ENCODE measurements at places on chromosomes 2 and 18.

DNA sequence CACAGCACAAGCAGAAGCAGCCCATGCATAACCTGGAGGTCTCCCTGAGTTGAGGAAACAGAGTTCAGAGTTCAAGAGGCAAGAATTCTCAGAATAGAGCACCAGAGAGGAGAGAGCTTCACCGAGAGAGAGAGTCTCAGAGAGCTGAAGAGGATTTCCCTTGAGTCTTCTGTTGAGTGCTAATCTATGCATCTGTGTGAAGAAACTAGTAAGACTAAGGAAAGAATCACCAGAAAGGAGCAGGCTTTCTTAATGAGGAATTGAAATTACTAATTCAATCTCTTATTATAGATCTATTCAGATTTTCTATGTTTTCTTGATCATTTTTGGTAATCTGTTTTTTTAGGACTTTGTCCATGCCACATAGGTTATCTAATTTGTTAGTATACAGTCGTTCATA lies 89.3 kb upstream of the CTAGE1 start:
- DNase-seq, result no peak

DNA sequence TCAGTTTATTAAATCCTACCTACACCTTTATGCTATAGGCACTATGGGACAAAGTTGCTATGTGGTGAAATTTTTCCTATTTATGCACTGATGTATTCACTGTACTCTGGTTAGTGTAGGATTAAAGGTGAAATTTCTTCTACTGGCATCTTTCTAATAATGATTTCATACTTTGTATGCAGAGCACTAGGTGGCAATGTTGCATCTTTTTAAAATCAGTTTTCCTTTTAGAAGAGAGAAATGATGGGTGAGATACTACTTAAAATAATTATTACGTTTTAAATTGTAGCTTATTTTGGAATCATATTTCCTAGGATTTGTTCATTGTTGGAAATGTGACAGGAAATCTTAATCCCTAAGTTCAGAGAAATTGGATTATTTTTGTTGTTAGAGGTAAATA lies 150.9 kb downstream of the CD8B2 start:
- DNase-seq, result no peak

GRCh38 chr2:100799686-100800085 lies 20.3 kb upstream of the NPAS2 start:
- DNase-seq, result no peak

- no peak for DNase-seq
These were observed 776.0 kb downstream of the TSN start for GRCh38 chr2:122531290-122532071.

DNA sequence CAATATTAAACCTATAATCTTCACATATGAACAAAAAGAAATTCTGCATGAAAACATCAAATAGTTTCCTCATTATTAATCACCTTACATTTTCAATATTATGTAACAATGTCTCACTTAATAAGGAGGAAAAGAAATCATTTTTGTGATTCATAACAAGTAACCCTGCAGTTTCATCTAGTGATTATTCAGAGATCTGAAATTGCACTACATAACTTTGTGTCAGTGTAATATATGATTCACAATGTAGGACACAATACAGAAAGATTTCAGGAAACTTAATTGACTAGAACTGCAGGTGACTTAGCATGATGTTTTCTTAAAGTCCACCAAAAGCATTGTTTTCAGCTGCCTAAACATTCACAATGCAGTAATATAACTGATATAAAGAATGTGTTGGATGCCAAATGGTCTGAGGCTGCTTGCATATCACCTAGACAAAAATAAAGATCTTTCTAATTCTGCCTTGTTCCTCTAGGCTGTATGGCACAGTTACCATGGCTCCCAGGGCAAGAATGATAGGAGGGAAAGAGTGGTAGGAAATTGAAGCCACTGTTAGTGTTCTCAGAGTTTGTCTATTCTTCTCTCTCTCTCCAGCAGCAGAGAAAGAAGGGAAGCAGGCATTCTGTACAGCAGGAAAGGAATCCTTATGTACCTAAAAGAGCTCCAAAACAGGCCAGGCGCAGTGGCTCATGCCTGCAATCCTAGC lies 366.6 kb downstream of the FSIP2 start:
- no peak for DNase-seq

- DNase-seq, result no peak
These were observed 206.8 kb downstream of the OTX1 start for GRCh38 chr2:63257473-63257872.
